ENCODE measurements at places on chromosomes 1 and 21.

GRCh38 chr21:33514229-33514628 is 22.7 kb upstream of the DNAJC28 start:
- DNase-seq = no peak

GRCh38 chr1:45846931-45847330 is 43.5 kb downstream of the MAST2 start:
- no peak for DNase-seq

GRCh38 chr1:32619701-32620485 is 30.5 kb downstream of the ZBTB8OS start:
- DNase-seq = no peak

GRCh38 chr1:15928971-15929965 is 46.6 kb downstream of the ZBTB17 start:
- no peak for DNase-seq

DNA sequence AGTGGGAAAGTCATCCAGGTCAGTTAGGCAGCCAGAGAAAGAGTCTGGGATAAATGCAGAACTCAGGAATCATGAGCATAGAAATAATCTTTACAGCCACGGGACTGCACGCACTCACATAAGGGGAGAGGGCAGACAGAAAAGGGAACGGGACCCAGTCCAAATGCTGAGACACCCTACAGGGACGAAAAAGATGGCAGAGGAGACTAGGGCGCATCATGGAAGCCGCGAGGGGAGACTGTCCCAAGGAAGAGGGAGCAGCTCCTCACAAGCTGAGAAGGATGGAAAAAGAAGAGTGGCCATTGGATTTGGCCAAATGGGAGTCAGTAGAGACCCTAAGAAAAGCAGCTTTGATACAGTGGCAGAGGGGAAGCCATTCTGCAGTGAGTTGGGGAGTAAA is 102.9 kb upstream of the TLR5 start:
- DNase-seq = no peak

DNA sequence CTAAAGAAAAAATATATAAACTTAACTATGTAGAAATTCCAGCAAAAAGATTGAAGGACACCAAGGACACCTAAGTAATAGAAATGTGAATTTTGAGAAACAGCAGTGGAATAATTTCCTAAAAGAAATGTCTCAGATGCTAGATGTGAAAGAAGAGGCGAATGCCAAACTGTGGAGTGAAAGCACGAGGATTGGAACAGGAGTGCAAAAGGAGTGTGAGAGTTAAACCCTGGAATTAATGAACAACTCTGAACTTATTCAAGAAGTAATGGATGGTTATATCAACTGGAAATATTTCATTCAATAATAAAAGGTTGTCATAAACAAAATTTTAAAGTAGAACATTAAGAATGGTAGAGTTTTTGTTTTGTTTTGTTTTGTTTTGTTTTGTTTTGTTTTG is 78.5 kb upstream of the SGIP1 start:
- no peak for DNase-seq

DNA sequence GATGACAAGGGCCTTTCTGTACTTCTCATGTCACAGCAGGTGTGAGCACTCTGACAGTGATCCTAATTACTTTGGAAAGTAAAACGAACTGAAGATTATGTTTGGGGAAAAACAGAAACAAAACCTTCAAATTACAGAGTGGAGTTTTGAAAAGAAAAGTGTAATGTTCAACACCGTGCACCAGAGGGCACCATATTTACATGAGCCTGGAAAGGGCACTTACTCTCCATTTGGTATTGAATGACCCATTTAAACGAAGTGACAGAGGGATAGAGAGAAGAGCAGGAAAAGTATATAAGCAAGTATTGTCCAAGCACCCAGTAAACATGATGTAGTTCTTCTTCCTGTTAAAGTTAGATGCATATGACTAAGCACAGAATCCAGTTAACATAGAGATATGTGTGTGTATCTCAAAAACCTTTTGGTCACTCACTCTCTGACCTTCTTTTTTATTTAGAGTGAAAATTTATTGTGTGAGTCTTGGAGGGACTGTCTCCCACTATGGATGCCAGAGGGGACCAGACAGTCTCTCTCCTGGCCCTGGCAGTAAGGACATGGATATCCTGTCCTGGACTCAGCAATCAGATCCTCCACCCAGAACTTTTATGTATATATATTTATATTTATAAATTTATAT is 3.8 kb upstream of the RGSL1 start:
- peak; percentile 40 for DNase-seq

- no peak for DNase-seq
Observed at GRCh38 chr1:58932859-58933598, 149.2 kb upstream of the JUN start.

GRCh38 chr21:46456750-46457149 is 1.9 kb upstream of the DIP2A start:
- DNase-seq = no peak

DNA sequence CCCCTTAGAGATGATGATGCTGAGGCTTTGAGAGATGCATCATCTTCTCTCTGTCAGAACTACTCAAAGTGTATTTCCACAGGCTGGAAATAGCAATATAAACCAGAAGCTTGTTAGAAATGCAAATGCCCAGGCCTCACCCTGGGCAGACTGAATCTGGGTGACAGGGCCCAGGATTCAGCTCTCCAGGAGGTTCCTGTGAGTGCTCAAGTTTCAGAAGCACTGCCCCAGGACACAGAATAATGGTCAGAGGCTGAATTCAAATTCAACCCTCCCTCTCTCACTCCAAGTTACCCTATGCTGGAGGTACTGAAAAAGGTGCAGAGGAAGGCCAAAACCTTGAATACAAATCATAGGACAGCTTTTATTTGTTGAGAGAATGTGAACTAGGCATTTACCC is 98.5 kb upstream of the NGF start:
- no peak for DNase-seq

DNA sequence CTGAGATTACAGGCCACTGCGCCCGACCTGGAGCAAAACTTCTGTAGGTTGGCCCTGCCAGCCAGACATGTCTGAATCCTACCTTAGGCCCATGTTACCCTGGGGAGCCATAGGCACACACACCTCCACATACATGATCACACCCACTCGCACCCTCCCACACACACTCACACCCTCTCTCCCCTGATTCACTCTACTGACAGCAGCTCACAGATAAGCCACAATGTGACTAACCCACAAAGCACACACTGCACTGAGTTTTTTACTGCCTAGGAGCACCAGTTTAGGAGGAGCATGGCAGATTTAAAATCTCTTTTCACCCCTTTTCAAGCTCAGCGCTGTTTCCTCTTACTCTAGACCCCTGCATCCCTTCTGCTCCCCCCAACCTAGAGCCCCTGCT is 41.7 kb downstream of the SLC30A1 start:
- DNase-seq = no peak

DNA sequence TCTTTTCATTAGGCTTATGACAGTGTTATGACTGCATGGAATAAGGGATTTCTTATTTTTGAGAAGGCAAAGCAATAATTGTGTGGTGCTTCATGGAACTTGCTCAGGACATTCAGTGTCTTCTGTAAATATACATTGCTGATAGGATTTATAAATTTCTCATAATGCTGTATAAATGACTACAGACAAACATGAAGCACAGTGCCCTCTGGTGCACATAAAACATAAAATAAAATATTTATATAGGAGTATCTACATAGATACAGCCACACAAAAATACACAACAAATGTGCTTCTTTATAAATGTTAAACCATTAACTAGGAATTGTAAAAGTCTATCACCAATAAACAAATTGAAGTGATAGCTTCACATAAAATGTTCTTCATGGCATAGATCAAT is 24.1 kb downstream of the BRINP3 start:
- DNase-seq = no peak

GRCh38 chr1:116768416-116769103 is 14.3 kb downstream of the CD2 start:
- DNase-seq = no peak

- DNase-seq = no peak
Observed at GRCh38 chr1:2316451-2316961, 74.8 kb downstream of the MORN1 start.

DNA sequence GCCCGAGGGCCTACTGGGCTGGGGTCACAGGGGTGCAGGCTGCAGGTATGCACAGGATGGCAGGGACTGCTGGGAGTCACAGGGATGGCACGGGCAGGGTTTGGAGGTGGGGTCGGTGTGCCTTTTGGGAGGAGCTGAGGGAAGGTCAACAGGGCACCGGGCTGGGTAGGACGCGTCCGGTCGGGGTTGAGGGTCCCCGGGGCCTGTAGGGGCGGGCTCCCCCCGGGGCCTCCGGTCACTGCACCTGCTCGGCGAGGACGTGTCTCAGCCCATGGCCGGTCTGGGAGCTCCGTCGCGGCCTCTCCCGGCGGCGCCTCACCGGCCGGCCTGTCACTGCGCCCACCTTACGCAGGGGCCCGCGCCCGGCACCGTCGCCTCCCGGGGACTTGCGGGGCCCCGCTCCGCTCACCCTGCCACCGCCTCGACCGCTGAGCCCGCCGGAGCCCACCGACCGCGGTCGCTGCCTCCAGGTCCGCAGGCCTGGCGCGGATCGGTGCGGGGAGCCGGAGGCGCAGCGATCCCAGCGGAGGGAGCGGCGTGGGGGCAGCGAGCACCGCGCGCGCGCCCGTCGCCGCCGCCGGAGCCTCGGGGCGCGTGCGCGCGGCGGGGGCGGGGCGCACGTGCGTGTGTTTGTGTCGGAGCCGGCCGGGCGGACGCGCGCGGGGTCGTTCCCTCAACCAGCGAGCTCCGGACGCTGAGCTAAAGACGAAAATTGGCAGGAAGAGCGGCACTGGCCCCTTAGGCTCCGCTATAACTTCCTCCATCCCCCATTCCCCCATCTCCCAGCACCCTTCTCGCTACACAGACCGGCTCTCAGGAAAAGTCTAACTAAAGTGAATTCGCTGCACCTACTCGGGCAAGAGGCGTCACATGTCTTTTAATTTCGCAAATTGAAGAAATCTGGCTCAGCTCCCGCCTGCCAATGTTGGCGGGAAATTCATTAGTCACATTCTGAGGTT is at the start of gene AMIGO1:
AMIGO1 (minus strand) TSS at position 552 of the 959 bp plus-strand sequence. CDS start 815 bp downstream, outside the sequence.
- DNase-seq = no peak

DNA sequence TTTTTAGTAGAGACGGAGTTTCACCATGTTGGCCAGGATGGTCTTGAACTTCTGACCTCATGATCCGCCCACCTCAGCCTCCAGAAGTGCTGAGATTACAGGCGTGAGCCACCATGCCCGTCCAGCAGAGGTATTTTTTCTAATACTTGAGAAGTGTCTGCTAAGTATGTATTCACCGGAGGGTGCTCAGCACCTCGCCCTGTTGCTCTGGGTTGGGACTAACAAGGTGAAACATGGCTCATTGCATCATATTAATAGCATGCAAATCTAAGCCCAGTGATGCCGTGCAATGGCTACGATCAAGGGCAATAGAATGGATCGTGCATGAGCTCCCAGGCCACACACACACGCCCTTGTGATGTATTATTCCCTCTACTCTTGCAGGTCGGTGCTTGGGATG is 68.7 kb downstream of the PDE9A start:
- DNase-seq = no peak

GRCh38 chr21:31786164-31786920 is 54.4 kb upstream of the SCAF4 start:
- DNase-seq = no peak

- no peak for DNase-seq
Observed at GRCh38 chr1:31227891-31228568, 11.7 kb downstream of the NKAIN1 start.

DNA sequence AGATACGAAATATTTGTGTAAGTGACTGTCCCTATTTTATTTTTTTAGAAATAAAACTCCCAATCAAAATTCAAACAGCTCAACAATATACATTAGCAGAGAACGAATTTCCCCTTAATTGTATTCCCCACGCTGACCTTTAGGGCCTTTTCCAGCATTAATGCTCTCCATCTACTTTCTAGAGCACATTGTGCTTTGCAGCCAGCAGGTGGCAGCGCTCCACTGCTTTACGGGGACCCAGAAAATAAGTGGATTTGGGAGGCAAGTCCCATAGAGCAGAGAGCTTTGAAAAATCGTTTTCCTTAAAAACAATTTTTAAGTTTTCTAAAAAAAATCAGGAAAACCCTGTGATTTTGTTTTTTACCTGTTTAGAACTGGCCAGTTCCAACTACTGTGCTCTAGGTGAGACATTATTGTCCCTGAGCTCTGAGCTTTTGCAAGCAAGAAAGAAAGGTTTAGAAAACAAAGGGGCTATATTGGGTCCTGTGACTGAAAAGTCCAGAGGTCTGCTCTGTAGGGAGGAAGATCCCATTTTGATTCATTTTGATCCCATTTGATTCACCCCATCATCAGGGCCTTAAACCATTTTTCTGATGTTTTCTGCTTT is 144.4 kb upstream of the ZNF644 start:
- DNase-seq = peak; percentile 19

GRCh38 chr1:100266741-100267140 is 725 bp downstream of the RTCA start:
- DNase-seq = no peak

GRCh38 chr1:244945109-244945671 is 80.8 kb upstream of the HNRNPU start:
- DNase-seq = no peak

DNA sequence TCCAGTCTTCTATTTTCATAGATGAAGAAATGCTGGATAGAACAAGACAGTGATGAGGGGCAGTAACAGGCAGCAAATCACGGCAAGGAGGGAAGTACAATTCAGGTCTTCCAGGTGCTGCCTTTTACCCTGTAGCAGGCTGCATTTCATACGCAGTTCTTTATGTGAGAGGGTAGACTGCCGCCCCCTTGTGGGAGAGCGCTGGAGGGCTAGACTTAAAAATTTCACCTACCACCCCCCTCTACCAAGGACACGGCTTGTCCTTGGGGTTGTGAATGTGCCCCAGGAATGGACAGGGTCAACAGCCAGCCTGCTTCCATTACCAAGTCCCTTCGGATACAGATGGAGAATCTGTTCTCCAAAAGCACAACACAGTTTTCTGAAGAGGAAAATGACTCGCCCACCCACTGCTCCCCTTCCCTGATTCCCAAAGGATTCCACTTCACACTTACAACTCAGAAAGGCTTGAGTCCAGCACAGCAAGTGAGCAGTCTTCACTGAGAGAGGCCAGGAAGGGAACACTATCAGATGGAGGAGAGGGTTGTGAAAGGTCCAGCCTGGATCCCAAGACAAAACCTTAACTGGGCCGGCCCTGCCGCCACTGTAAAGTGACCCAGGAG is 7.4 kb downstream of the WDR77 start:
- DNase-seq = no peak

DNA sequence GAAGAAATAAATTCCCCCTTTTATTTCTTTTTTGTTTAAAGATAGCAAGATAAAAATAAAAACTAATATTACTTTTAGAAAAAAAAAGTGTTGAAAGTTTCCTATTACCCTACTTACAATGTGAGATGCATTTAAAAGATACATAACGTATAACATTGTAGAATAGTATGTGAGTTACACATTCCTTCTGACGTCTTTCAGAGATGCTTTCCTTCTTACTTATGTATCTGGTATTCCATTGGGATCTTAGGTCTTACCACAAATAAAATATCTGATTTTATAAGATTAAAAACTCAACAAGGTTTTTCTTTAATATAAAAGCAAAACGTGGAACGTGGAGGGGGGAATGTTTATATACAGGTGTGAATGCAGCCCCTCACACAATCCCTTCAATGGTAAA is 147.2 kb upstream of the ETS2 start:
- no peak for DNase-seq
